ENCODE measurements at places on chromosomes 2 and 18. TPM values are rescaled to one million over a fixed set of nuclear protein-coding genes. Genes with fewer than 3 reads are reported as not detected.

RTP5 gene
- 0.53 TPM for total RNA-seq

TUBA3E gene
- not detected for total RNA-seq

ZSWIM2 gene
- not detected for total RNA-seq

DAW1 gene
- total RNA-seq: not detected

CRYBA2 gene
- not detected for total RNA-seq

GTF2A1L gene
- not detected for total RNA-seq

ANKRD53 gene
- 0.33 TPM for total RNA-seq

DLGAP1 gene
- not detected for total RNA-seq

CLEC4F gene
- total RNA-seq: not detected
